ENCODE measurements at places on chromosomes 16 and 17. TPM values are rescaled to one million over a fixed set of nuclear protein-coding genes. Genes with fewer than 3 reads are reported as not detected.

SOX15 gene
- 0.30 TPM for total RNA-seq

TP53TG3B gene
- total RNA-seq = not detected

KRT23 gene
- 0.28 TPM for total RNA-seq

KRTAP4-9 gene
- total RNA-seq = not detected

KRTAP4-3 gene
- total RNA-seq = not detected

KCNH4 gene
- total RNA-seq = not detected

SRRM2 gene
- 103 TPM for total RNA-seq

HAS3 gene
- total RNA-seq = 10.1 TPM

SOCS7 gene
- 15.6 TPM for total RNA-seq

CCL23 gene
- total RNA-seq = not detected

SLC52A1 gene
- total RNA-seq = under 0.01 TPM

DRG2 gene
- total RNA-seq = 31.2 TPM

ALOX15B gene
- total RNA-seq = not detected

TPSD1 gene
- not detected for total RNA-seq

ARHGAP23 gene
- total RNA-seq = 25.8 TPM

GPRC5B gene
- 18.7 TPM for total RNA-seq

PIK3R6 gene
- total RNA-seq = not detected

HOXB3 gene
- total RNA-seq = 5.6 TPM

KRT33B gene
- 0.30 TPM for total RNA-seq

SP6 gene
- 0.09 TPM for total RNA-seq

DNASE1L2 gene
- total RNA-seq = 1.2 TPM

MGAT5B gene
- 0.89 TPM for total RNA-seq

CHST5 gene
- 0.23 TPM for total RNA-seq

UNC13D gene
- total RNA-seq = 0.83 TPM

RPL19 gene
- 1,806 TPM for total RNA-seq

TBC1D3H gene
- total RNA-seq = not detected

CALCOCO2 gene
- 62.7 TPM for total RNA-seq

KRTAP4-6 gene
- not detected for total RNA-seq

PDILT gene
- total RNA-seq = not detected

SLC6A2 gene
- total RNA-seq = not detected

CYB561 gene
- 27.9 TPM for total RNA-seq

RCVRN gene
- not detected for total RNA-seq

GRAP gene
- 0.23 TPM for total RNA-seq

NOG gene
- 0.42 TPM for total RNA-seq

WNK4 gene
- 1.5 TPM for total RNA-seq

FOXJ1 gene
- not detected for total RNA-seq

SPOP gene
- total RNA-seq = 62.5 TPM

KRT16 gene
- not detected for total RNA-seq

CARD14 gene
- total RNA-seq = not detected

ZFPM1 gene
- 3.9 TPM for total RNA-seq

PPP1R27 gene
- 0.09 TPM for total RNA-seq

ABCA9 gene
- total RNA-seq = 1.8 TPM

OTOP3 gene
- not detected for total RNA-seq

ST6GALNAC2 gene
- total RNA-seq = 0.55 TPM

SCARF1 gene
- 0.59 TPM for total RNA-seq

LPO gene
- total RNA-seq = not detected

CLEC3A gene
- not detected for total RNA-seq

HAP1 gene
- total RNA-seq = not detected

MYH3 gene
- 1.2 TPM for total RNA-seq

HOXB9 gene
- total RNA-seq = 0.30 TPM

KRT14 gene
- total RNA-seq = 0.46 TPM

TMED6 gene
- total RNA-seq = 0.30 TPM

PMP22 gene
- total RNA-seq = 19.6 TPM

MKS1 gene
- total RNA-seq = 8.0 TPM

PSMD7 gene
- 93.8 TPM for total RNA-seq

Data from smooth muscle cell of the umbilical artery (primary cell).